ENCODE measurements at places on chromosomes 11 and 22. TPM values are rescaled to one million over a fixed set of nuclear protein-coding genes. Genes with fewer than 3 reads are reported as not detected.

SLC39A13 gene
- total RNA-seq, result 54.5 TPM

DNA sequence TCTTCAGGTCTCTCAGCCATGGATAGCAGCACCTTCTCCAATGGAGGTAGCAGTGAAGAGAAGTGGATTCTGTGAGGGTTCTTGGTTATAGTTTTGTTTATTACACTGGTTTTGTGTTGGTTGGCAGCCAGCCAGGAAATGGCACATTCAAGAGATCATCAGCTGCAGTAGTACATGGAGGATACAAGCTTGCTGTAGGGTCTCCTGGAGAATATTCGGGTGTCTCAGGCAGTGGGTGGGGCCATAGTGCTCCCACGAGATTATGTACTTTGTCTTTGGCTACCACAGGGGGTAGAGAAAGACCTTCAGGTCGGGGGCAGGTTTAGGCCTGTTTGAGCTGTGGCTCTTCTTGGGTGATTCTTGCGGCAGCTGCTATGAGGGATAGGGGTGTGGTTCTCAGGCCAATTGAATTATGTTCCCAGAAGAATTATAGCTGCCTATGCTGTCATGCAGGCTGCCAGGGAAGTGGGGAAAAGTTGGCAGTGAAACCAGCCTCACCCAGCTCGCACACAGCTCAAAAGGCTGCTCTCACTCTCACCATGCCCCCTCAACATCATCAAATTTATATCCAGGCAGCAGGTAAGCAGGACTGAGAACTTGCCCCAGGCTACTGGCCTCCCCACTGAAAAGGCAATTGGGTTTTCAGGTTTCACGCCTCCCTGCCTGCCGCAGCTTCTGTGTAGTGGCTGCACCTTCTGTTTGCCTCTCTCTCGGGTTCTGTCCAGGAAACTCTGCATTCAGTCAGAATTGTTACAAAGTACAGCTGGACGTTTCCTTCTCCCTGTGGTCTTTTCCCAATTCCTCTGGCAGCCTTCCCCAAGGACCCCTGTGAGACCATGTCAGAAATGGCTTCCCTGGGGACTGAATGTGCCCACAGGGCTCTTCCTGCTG is 435.5 kb downstream of the LUZP2 start:
- no peaks in the 10 kb centered on the region for H3K27me3 ChIP-seq
- no peak for DNase-seq
- H3K36me3 ChIP-seq, result no peaks in the 10 kb centered on the region
- H3K4me3 ChIP-seq, result no peak overlapping the region

MGAT3 gene
- total RNA-seq, result 4.6 TPM

DNA sequence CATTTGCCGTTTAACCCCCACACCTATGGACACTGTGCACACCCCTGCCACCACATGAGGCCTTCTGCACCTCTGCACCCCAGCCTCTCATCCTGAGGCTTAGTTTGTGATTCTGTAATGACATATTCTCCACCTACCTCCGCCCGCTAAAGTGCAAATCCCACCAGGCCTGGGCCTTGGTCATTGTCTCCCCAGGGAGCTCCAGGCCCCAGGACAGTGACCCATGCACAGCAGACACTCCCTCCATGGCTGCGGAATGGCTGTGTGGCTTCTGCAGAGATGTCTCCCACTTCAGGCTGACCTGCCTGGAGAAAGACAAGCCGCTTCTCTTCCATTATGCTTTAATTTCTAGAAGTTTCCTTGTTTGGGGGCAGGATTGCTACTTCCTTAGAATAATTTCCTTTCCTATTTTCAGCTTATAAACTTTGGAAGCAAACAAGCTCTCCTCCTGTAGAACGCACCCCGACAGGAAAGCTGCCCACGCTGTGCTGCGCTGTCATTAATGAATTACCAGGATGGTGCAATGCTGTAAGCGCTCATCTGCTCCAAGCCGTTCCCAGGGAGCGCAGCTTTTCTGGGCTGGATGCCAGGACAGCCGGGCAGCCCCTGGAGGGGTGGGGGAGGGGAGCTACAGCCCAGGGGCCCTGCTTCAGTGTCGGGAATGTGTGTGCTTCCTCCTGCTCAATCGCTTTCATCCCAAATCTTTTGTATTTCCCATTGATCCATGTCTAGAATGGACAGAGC is 618.0 kb downstream of the BRD1 start:
- H3K27me3 ChIP-seq, result peaks cover 14% of the 10 kb centered on the region
- H3K36me3 ChIP-seq, result no peaks in the 10 kb centered on the region
- no peak overlapping the region for H3K27ac ChIP-seq
- no peaks in the 10 kb centered on the region for H3K4me1 ChIP-seq

DNA sequence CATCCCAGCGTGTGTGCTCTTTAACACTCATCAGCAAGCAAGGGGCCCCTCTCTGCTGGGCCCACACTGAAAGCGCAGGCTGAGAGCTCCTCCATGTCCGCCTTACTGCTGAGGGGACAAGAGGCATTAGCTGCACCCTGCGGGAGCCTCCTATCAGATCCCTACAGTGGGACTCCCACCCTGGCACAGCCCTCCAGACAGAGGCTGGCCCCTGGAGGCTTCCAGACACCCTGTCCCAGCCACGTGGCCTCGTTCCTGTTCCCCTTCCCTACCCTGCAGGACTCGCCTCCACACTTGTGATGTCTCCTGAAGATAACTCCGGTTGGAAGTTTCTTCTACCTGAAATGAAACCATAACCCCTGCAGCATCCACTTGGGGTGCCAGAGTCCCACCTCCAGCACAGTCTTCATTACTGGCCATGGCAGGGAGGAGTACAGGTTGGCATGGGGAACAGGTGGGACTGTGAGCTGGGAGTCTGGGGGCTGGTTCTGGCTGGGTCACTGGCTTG is 5.0 kb upstream of the SH3BP1 start:
- peak overlapping the region; percentile 88 for H3K27ac ChIP-seq
- H3K4me1 ChIP-seq, result peaks cover 60% of the 10 kb centered on the region
- H3K36me3 ChIP-seq, result no peaks in the 10 kb centered on the region
- peak overlapping the region; percentile 32 for H3K4me3 ChIP-seq

- no peak overlapping the region for H3K27ac ChIP-seq
- H3K36me3 ChIP-seq, result no peaks in the 10 kb centered on the region
- DNase-seq, result no peak
- H3K4me3 ChIP-seq, result no peak overlapping the region
- H3K4me1 ChIP-seq, result no peaks in the 10 kb centered on the region
These were observed 85.1 kb downstream of the BARX2 start for GRCh38 chr11:129460714-129461113.

GRCh38 chr11:78783301-78783700 is 208.6 kb upstream of the NARS2 start:
- peaks cover 10% of the 10 kb centered on the region for H3K27me3 ChIP-seq
- H3K36me3 ChIP-seq, result no peaks in the 10 kb centered on the region
- H3K4me1 ChIP-seq, result peaks cover 4% of the 10 kb centered on the region

JHY gene
- total RNA-seq, result 1.3 TPM

GRCh38 chr11:8692417-8692816 is 9.8 kb downstream of the RPL27A start:
- no peak for DNase-seq
- peaks cover 20% of the 10 kb centered on the region for H3K4me1 ChIP-seq
- H3K27ac ChIP-seq, result no peak overlapping the region
- no peaks in the 10 kb centered on the region for H3K27me3 ChIP-seq
- peaks cover 5% of the 10 kb centered on the region for H3K36me3 ChIP-seq
